ENCODE measurements at places on chromosomes 1 and 21. TPM values are rescaled to one million over a fixed set of nuclear protein-coding genes. Genes with fewer than 3 reads are reported as not detected.

The MARK1 gene
- total RNA-seq = 0.07 TPM

The PTPRU gene
- total RNA-seq = 6.5 TPM

The SHISAL2A gene
- not detected for total RNA-seq

The MPL gene
- total RNA-seq = 0.31 TPM

The NDUFS2 gene
- 81.9 TPM for total RNA-seq

The DEPDC1 gene
- 17.3 TPM for total RNA-seq

The ANXA9 gene
- total RNA-seq = 1.3 TPM

The DCLRE1B gene
- total RNA-seq = 10.2 TPM
